ENCODE measurements at places on chromosomes 7 and 10.

- DNase-seq, result no peak
These were observed 21.6 kb upstream of the KLF6 start for GRCh38 chr10:3806603-3807002.

- no peak for DNase-seq
These were observed 476.9 kb downstream of the KCNMA1 start for GRCh38 chr10:77160679-77161078.

DNA sequence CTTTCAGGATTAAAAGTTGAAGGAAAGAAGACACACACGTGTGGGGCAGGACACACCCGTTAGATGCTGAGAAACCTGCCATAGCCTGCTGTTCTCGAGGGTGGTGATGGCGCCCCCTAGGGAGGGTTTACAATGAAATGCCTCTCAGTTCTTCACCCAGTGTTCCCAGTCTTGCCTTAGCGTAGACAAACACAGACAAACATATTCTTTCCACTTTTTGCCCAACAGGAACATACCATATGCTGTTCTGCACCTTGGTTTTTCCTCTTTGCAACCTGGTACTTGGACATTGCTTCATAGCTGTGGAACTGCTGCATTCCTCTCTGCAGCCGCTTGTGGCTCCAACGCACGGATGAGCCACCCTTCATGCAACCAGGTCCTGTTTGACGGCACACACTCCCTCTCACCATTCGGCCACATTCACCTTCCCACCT, 23.3 kb upstream of the HSPA12A start:
- no peak for DNase-seq

DNA sequence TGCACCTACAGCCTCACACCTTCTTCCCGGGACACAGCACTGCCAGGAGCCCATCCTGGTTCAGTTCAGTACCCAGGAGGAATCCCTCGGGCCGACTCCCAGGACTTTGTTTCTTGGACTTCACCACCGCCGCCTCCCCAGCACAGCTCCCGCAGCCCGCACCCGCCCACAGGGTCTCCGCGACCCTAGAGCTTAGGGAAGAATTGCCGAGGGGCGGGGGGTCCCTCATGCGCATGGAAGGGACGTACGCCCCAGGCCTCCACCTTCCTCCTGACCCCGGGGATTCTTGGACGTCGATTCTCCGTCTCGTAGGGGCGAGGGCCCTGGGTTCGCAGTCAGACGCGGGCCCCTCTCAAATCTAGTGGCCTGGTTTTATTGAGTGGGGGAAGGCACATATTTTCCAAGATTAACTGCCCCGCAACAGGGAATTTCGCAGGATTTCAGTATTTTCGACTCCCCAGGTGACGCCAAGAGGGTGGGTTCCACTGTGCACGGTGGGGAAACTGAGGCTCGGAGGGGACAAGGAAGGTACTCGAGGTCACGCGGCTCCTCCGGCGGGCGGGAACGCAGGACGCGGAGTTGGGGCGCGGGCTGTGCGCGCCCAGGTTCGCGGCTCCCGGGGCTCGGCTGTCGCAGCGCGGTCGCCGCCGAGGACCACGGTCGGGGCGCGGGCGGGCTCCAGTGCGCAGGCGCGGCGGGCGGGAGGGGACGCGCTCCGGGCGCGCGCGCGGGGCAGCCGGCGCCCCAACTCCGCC, at the start of gene ADCY1:
ADCY1 (plus strand) TSS at position 708 of the 755 bp plus-strand sequence. CDS start 176 bp downstream, outside the sequence.
- no peak for DNase-seq

DNA sequence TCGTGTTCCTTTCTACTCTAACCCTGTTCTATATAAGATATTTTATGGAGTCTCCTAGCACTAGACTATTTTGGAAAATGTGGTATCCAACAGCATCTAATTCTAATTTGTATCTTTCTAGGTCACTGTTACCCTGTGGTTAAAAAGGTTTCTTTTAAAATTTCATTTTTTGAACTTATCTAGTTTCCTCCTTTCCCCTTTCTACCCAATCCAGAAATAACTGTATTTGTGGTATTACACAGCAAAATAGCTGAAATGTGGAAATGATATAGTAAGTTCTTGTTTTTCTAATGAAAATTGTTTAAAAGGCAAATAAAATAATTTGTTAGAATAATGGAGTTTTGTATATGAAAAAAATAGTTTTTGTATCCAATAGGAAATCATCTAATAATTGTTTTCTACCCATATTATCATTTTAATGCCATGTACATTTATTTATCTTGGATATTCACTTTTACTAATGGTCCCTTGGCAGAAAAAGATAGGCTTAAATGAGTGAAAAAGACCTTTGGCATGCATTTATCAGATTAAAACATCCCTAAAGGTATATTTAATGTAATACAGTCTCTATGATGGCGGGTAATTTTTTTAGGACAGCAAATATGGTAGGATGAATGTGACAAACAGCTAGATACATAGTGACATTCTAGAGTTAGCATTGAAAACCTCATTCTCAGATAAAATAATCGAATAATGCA, 175.5 kb upstream of the PLXDC2 start:
- no peak for DNase-seq

DNA sequence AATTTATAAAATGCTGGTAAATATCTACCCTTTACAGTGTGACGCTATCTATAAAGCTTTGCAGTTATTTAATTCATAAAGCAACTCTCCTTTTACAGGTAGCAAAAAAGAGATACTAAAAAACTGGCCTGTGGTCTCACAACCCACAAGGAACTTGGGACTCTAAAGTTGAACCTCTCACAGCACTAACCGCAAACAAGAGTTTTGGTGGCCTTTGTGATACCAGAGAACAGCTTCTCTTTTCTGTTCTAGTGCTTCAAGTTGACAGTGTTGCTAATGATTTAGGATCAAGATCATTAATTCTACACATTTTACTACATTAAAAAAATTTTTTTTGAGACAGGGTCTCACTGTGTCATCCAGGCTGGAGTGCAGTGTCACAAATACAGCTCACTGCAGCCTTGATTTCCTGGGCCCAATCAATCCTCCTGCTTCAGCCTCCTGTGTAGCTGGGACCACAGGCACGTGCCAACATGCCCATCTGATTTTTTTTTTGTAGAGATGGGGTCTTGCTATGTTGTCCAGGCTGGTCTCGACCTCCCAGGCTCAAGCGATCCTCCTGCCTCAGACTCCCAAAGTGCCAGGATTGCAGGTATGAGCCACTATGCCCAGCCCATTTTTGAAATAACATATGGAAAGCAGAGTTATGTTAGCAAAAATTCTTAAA, 56.0 kb upstream of the ST8SIA6 start:
- no peak for DNase-seq

GRCh38 chr7:23294549-23295400, 4.4 kb upstream of the MALSU1 start:
- DNase-seq, result no peak

DNA sequence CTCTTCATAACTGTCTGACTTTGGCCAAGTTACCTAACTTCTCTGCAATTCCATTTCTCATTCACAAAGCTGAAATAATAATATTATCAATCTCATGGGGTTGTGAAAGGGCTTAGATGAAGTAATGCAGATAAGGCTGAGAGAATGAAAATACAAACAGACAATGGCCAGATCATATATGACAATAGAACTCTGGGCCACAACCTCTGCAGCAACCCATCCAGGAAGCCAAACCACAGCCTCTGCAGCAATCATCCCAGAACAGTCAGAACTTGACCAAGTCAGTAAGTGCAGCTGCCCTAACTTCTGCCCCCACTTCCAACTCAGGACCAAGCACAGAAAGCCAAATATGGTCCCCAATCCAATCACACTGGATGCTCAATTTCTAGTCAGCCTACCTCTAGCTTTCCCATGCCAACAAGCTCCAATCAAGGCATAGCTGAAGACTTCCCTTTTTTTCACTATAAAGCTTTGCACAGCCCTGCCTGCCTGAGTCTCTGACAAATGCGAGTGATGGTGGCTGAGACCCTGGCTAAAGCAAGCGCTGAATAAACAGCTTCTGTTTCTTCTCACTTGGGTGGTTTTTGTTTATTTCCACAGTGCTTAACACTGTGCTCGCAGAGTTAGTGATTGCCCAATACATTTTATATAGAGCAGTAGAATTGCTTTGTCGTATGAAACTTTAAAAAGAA, 34.8 kb upstream of the TNPO3 start:
- DNase-seq, result no peak

GRCh38 chr7:144503215-144503614, 99.7 kb upstream of the NOBOX start:
- no peak for DNase-seq

GRCh38 chr10:76583711-76584161, 1053.9 kb downstream of the KCNMA1 start:
- DNase-seq, result no peak

- DNase-seq, result no peak
These were observed 86.4 kb downstream of the VPS41 start for GRCh38 chr7:38822549-38822948.

- no peak for DNase-seq
These were observed 57.9 kb upstream of the EXOC6 start for GRCh38 chr10:92790440-92790839.

- no peak for DNase-seq
These were observed 29.3 kb upstream of the MTPAP start for GRCh38 chr10:30378201-30378995.

DNA sequence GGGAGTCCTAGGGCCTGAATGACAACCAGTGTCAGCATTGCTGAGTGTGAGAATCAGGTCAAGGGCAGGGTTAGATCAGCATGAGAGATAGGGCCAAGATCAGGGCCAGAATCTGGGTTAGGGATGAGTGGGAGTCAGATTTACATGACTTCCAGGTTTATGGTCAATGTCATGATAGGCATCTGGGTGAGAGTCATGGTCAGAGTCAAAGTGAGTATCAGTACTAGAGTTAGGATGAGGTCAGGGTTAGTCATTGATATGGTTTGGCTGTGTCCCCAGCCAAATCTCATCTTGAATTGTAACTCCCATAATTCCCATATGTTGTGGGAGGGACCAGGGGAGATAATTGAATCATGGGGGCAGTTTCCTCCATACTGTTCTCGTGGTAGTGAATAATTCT, 12.3 kb downstream of the MRPS24 start:
- DNase-seq, result no peak

- DNase-seq, result no peak
These were observed 1280.1 kb downstream of the TYW1 start for GRCh38 chr7:68276725-68277124.

GRCh38 chr10:129646973-129647372, 179.9 kb downstream of the MGMT start:
- no peak for DNase-seq

DNA sequence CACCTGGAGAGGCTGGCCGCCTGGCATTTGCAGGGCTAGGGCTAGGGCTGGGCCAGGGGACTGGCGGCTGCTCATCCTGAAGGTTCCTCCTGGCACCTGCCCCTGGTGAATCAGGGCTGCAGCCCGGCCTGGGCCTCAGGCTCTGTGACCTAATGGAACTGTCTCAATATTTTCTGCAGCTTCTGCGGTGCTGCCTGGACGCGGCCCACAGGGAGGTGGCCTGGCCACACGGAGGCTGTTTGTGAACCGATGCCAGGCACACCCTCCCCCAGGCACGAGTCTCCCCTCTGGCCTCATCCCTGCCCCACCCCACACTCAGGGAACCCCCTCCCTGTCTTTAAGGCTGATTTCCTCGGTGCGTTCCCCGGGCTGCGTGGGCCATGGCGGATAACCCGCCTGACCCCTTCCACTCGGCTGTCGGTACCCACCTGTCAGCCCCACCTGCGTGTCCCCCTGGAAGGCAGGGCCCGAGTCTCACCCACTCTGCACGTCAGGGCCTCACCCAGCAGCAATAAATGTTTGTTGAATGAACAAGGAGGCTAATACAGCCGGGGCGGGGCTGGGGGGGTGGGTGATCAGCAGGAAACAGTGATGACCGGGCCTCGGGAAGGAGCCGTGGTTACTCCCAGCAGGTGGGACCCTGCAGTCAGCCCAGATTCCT, 54.5 kb upstream of the DNAJB6 start:
- DNase-seq, result no peak

- DNase-seq, result no peak
These were observed 14.0 kb downstream of the KMT2E start for GRCh38 chr7:105028004-105028403.

DNA sequence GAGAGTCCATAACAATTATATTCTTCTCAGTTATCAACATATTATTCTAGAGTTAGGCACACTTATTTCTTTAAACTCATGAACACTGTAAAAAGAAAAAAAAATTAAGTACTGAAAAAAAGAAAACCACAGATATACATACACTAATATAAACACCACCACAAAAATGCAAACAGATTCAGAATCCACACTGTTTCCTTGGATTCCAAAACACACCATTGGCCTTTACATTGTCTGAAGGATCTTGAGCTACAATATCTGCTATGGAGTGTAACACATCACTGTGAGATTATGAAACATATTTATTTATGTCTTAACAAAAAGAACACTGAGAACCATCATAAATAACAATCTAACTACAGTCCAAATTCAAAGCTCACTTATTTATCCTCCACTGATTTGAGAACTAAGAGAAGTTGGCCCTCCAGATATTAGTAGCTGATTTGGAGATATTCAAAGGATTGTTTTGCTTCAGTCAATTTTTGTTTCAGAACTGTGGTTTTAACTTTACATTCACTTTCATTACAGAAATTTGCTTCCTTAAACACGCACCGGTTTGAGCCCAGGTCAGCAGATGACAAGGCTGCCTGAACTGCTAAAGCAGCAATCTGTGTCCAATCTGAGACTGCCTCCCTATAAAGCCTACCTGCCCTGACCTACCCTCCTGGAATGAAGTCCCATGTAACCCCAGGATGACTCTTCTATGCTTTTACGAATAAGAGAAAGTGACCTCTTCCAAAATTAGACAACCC, 47.0 kb upstream of the CDK1 start:
- DNase-seq, result no peak

GRCh38 chr10:103153302-103154197, 39.5 kb downstream of the NT5C2 start:
- DNase-seq, result no peak

- no peak for DNase-seq
These were observed 1.2 kb upstream of the TFR2 start for GRCh38 chr7:100642534-100642907.

- DNase-seq, result no peak
These were observed 30.0 kb downstream of the DNAJC12 start for GRCh38 chr10:67807855-67808456.

GRCh38 chr10:13987446-13987845, 343.3 kb downstream of the FRMD4A start:
- DNase-seq, result no peak

DNA sequence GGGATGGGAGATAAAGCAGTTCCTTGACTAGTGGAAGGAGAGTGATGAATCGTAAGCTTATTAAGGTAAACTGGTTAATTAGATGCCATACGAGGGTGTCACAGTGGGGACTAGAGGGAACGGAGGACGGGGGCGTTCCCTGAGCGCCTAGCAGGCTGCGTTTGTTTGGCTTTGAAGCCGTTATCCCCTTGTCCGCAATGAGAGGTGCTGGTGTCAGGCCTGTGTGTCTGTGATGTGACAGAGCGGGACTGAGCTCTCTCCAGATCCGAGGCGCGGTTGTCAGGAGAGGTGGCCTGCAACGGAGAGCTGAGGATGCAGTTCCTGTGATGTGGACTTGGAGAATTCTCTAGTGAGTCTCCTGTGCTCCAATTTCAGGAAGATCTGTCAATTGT, 60.0 kb upstream of the PRPS1L1 start:
- no peak for DNase-seq

- DNase-seq, result no peak
These were observed 597.6 kb downstream of the NXPH1 start for GRCh38 chr7:9030976-9031375.

All from effector CD4-positive, alpha-beta T cell (primary cell).